Activated naive CD4-positive, alpha-beta T cell (primary cell): ENCODE measurements at places on chromosomes 5 and 9.

- DNase-seq, result no peak
Observed at GRCh38 chr5:93274291-93274690, 306.7 kb downstream of the NR2F1-AS1 start.

DNA sequence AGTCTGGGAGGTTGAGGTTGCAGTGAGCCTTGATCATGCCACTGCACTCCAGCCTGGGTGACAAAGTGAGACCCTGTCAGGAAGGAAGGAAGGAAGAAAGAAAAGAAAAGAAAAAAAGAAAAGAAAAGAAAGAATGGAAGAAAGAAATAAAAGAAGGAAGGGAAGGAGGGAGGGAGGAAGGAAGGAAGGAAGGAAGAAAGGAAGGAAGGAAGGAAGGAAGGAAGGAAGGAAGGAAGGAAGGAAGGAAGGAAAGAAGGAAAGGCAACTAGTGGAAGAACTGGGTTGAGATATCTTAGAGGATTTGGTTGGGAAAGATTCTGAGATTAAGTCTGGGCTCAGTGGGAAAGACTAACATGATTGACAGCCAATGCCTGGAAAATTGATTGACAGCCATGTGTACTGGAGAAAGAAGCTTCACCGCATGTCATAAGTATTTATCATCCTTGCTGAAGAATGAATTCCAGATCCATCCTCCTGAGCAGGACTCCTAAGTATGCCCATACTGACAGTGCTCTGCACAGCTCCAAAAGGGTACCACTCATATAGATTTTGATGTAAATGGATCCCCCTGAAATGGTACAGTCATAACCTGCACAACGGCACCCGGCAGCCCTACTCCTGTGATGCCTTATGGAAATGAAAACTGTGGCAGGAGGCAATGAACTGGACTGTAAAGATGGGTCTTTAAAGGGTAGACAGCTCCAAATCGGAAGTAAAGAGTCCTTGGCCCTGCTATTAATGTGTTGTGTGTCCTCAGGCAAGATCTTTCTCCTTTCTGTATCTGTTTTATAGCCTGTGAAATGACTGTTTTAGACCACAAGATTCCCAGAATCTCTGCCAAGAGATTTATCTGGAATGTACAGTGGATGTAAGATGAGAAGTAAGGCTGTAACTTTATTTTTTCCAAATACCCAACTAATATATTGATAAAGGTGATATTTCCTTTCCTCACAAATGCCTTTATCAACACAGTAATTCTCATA is 16.9 kb upstream of the ADRA1B start:
- no peak for DNase-seq

- no peak for DNase-seq
Observed at GRCh38 chr9:131703697-131704096, 36.2 kb downstream of the RAPGEF1 start.

- DNase-seq, result no peak
Observed at GRCh38 chr9:36862206-36863145, 171.6 kb downstream of the PAX5 start.

- no peak for DNase-seq
Observed at GRCh38 chr5:138985256-138985655, 110.1 kb upstream of the LRRTM2 start.

- DNase-seq, result no peak
Observed at GRCh38 chr5:132497488-132497997, 7.0 kb upstream of the IRF1 start.

DNA sequence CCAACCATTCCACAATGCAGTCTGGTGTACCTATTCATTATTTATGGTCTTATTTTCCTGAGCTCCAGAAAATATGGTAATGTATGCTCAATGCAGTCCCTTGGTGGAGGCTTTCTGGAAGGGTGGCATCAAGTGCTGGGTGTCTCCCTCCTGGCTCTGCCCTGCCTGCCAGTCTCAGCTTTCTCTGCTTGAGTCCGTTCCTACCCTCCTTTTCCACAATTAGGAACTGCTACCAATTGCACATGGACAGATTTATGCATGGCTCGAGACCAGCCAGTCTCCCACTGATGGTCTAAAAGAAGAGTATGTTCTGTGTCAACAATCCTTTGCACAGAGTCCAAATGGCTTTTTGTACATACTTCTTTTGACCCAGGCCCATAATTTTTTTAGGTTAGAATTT is 189.8 kb downstream of the TLE1 start:
- no peak for DNase-seq

DNA sequence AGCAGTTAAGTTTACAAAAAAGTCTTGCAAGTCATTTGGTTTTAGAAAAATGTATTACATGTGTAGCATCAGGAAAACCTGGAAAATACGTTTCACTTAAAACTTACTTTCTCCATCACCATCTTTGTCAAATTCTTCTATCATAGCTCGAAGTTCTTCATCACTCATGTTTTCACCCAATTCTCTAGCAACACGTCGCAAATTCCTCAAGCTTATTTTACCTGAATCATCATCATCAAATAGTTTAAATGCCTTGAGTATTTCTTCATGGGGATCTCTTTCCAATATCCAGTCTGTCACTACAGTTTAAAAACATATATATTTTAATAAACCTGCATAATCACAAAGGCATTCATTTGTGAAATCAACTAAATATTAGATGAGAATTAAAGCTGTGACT is 10.3 kb downstream of the CETN3 start:
- no peak for DNase-seq

DNA sequence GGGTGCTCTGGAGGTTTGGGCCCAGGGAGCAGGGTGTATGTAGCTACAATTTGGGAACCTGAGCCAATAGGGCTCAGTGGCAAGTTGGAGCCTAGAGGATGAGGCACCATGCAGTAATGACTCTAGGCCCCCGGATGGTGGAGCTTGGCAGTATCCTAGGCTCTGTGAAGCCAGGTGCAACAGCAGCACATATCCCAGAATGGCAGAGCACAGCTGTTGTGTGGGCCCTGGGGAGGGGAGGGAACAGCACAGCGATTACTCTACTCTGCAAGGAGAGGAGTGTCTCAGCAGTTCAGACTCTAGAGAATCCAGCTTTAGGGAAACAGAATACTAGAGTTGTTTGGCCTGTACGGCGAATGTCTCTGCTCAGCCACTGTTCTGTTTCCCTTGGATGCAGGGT is 56.1 kb downstream of the LRRTM2 start:
- no peak for DNase-seq
